ENCODE measurements at places on chromosomes 16 and 17.
A peak's percentile ranks its signal among the peaks of the same experiment; 100 is the strongest.

DNA sequence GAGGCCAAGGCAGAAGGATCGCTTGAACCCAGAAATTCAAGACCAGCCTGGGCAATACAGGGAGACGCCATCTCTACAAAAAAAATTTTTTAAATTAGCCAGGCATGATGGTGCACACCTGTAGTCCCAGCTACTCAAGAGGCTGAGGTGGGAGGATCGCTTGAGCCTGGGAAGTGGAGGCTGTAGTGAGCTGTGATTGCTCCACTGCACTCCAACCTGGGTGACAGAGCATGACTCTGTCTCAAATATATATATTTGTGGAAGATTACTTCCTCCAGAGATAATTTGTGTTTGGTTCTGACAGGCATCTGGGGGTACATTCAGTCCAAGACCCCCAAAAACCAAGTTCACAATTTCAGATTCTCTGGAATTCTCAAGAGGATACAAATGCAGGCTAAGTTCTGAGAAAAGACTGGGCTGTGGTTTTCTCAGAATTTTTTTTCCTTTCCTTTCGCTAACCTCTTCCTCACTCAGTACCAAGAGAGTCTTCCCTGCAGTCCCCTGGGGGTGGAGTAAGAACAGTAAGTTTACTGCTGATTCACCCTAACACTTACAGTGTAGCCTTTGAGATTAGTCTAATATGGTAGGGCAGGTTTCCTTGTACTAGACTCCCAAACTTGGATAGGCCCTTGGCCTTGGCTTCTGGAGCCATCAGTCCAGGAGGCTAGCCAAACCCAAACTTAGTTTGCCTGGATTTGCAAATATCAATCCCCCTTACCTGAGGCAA lies 15.1 kb downstream of the GSDMB start:
- no peak for DNase-seq

DNA sequence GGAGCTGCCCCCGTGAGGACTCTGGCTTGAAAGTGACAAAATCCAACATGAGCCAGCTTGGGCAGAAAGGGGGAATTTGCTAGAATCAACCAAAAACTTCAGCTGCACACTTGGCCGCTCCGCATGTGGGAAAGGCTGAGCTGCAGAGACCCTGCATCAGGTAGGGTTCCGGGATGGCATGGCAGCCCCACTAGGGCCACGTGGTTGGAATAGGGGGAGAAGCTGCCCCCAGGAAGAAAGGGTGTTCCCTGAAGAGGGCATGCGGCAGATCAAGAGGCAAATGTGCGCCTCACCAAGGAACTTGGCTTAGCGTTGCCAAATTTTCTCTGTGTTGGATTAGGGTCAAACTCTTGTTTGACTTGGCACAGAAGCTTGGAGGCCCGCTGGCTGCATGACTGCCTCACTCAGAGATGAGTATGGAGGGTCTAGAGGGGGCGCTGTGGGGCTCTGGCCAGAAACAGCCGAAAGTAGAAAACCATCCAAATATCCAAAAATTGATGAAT lies 29.2 kb upstream of the WFIKKN2 start:
- DNase-seq: no peak

DNA sequence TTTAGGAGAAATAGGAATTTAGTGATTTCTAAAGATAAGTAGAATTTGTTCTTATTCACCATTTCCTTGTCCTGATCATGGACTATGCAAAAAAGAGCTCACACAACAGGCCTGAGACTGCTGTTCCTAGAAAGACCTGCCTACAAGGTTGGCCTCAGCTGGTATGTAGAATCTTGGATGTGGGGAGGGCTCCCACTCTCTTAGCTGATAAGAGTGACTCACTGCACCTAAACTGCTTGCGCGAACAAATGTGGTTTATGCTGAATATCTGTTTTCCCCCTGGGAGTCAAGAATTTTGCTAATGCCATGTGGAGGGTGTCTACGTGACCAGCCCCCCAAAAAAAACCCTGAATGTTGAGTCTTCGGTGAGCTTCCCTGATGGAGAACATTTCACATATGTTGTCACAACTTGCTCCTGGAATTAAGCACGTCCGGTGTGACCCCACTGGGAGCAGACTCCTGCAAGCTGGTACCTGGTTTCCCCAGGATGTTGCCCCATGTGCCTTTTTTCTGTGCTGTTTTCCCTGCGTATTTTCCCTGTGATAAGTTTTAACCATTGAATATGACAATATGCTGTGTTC lies 68.8 kb upstream of the HSBP1 start:
- no peak for DNase-seq

GRCh38 chr16:86374603-86375130 lies 135.7 kb upstream of the FOXF1 start:
- DNase-seq: no peak

DNA sequence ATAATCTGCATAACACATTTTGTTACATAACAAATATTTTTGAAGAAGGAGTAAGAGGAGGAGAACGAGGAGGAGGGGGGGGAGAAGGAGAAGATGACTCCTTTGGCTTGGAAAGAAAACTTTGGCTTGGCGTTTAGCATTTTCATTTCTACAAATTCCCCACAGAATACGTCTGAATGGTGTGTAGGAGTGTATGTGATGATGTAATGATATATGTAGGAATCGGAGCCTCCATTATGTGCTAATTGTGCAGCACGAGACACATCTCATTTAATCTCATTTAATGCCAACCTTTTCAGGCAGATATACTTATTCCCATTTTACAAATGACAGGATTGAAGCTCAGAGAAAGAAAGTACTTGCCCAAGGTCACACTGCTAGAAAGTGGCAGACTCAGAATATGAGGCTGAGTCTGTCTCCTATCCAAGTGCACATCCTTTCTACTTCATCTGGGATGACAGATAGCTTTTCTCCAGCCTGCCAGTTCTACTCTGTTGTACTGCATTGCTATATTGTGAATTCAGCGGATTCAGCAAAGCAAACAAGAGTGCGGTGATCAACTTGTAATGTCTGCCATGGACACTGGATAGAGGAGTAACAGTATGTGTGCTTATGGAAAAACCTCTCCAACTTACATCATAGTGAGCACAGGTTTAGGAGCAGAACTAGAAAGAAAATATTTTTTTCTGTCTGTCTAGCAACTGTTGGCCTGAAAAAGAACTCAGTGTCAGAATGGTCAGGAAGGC lies 10.4 kb upstream of the SLC47A2 start:
- DNase-seq: no peak

DNA sequence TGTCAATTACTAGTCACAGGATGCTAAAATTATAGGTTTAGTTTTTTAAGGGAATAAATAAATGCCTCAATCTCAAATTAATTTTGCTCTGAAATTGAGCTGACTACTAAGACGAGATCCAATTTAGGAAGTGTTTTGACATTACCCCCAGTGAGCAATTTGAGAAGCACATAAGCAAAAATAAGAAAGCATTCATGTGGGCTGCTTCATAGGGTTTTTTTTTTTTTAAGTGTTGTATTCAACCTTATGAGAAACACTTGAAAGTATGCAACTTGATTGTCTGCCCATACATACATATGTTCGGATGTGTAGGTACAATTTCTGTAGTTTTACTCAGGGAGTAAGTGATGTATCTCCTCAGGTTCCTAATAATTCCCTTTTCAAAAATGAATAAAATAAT lies 77.6 kb downstream of the PRKCA start:
- no peak for DNase-seq

DNA sequence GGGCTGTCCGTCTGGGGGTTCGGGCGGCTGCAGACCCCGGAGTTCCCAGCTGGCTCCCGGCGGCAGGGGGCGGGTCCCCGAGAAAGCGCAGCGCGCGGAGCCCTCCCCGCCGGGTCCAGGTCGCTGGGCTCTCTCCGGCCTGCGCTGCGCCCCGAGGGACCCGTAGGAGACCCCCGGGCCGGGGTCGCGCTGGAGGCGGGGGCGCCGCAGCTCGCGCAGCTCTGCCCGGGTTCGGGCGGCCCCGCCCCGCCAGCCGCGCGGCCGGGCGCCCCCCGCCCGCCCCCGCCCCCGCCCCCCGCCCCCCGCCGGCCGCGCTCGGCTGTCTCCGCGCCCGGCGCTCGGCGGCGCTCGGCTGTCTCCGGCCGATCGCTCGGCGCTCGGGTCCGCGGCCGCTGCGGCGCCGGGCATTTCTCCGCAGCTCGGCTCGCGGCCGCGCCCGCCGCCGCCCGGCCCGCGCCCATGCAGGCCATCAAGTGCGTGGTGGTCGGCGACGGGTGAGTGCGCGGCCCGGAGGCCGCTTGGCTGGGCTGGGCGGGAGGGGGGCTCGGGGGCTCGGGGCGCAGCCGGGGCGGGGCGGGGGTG lies at the start of gene RAC3:
Gene RAC3, plus strand, starts transcription at position 376 of the 582 bp plus-strand sequence. Its CDS starts 84 bp downstream, at position 460.
- no peak for DNase-seq

DNA sequence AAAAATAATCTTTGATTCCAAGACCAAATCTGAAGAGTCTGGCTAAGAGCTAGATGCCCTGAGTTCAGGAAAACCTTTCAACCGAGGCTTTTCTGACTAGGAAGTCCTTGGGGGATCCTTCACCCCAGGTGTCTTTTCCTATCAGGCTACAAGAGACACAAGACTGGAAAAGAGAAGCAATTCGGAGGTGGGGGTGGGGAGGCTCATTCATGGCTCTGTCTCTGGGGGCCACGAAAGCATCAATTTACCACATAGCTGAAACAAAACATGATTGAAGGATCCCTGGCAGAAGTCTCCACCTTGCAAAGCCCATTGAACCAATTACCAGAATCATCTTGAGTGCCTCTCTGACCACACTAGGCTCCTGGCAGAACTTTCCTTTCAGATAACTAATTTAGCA lies 239.8 kb upstream of the SALL1 start:
- no peak for DNase-seq

GRCh38 chr16:82187829-82188228 lies 17.8 kb upstream of the MPHOSPH6 start:
- no peak for DNase-seq

DNA sequence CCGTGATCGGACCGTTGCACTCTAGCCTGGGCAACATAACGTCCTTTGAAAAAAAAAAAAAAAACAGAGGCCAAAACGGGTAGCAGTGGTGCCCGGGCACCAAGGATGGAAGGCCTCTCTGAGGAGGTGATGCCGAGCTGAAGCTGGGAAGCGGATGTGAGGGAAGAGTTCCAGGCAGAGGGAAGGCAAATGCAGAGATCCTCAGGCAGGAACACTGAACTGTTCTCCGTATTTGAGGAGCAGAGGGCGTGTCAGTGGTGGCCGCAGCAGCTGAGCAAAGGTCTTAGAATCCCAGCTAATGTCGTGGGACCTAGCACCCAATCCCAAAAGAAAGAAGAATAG lies 656 bp upstream of the KCTD13 start:
- no peak for DNase-seq

GRCh38 chr17:28871056-28871579 lies 16.3 kb downstream of the ERAL1 start:
- peak; percentile 21 for DNase-seq
